Stimulated activated CD8-positive, alpha-beta memory T cell treated with anti-CD3 and anti-CD28 coated beads, Interleukin-2, amount 100 ng/mL, for 1 hour (primary cell): ENCODE measurements at places on chromosomes 7 and 10.

GRCh38 chr7:41156268-41156667 is 546.6 kb downstream of the INHBA start:
- DNase-seq, result no peak

- DNase-seq, result no peak
Observed at GRCh38 chr10:57026307-57026706, 665.2 kb upstream of the ZWINT start.

DNA sequence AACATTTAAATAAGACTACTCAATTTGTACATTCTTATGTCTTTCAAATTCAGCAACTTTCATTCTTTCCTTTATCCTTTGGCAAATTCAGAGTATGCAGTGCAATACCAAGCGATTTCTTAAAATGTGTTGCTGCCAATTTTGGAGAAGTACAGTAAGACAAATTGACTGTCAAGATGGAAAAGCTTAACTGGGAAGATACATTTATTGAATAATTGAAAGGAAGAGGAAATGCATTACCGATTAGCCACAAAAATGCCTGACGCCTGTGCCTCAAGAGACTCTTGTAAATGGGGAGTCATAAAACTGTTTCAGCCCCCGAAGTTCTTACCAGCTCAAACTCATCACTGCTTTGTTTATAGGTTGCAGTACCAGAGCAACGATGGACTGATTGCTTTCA is 373.3 kb upstream of the GALNT17 start:
- DNase-seq, result no peak

DNA sequence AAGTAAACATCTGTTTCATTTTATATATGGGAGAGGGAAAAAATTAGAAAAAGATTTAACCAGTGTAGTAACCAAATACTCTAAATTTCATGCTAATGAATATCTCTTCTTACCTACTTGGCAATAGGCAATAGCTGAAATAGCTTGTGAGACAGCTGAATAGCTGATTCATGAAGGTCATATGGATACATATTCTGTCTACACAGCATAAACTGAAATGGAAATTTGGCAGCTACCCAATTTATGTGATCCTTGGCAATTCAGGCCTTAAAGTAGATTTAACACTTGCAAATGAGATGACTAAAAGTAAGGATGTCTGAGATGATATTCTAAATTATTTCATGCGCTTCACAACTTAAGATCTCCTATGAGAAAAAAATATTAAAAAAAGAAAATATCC is 261.2 kb upstream of the SEMA3A start:
- DNase-seq, result no peak

- no peak for DNase-seq
Observed at GRCh38 chr10:27258838-27259812, 18.5 kb upstream of the ACBD5 start.

- no peak for DNase-seq
Observed at GRCh38 chr7:22647451-22648257, 79.3 kb upstream of the IL6 start.

- DNase-seq, result no peak
Observed at GRCh38 chr7:1769286-1770200, 99.5 kb downstream of the ELFN1 start.

DNA sequence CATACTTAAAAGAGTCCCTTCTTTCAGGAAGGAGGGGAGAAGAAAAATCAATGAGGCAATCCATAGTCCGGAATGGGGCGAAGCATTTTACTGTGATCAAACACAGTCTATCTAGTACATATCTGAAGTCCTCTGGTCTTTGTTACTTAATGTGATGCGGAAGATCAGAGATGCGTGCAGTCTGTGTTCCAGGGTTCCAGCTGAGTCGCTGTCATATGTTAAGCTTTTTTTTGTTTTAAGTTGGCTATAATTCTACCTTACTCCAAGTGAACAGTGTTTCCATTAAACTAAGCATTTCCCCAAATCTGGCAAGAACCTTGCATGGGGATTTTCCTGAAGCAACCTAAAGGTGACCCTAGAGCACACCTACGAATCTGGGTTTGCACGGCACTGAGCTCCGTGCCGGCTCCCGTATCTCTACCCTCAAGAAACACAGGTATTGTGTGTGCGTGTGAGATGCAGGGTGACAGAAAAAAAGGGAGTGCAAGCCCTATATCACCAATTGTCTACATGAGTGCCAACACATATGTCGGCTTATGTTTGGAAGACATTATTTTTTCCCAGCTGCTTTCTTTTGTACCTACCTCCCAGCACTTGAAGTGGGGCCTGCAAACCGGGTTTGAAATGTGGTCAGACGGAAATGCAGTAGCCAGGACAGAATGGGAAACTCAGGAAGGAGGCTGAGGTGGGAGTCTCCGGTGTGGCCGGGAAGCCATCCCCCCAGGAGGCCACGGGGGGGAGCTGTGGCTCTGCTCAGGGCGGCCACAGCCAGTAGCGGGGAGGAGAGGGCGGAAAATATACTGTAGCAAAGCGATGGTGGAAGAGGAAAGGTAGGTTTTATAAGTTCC is 435.8 kb upstream of the MGMT start:
- DNase-seq, result no peak

DNA sequence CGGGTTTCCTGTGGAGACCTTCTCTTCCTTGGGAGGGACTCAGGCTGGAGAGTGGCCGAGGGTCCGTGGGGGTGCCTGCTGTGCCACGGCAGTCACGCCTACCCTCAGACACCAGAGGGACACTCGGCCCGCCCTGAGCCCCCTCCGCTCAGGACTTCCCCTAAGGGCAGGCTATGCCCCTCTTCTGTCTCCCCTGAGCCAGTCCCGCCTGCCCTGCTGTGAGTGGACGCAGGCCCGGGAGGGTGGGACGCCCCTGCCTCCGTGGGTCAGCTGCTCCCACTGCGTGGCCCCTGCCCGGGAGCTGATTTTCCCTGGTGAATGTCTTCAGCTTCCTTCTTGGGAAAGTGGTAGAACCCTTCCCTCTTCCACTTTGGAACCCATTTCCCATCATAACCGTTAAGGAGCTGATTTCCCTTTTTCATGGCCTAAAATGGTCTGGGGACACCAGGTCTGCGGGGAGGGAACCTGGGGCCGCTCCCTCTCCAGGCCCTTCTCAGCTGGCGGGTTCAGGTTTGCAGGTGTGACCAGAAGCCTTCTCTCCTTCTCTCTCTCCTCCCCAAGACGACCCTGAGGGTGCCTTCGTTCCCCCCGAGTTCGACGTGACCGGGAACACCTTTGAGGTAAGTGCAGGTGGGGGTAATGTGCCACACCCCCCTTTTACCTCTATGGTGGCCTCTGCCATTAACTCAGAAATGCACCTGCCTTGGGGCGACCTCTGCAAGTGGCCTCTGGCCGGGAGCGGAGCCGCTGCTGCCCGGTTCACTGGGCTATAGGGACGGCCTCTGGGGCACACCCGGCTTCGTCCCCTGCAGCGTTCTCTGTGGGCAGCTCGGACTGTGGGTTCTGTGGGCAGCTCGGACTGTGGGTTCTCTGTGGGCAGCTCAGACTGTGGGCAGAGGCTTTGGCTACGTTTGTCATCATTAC is 7.9 kb downstream of the KNDC1 start:
- no peak for DNase-seq

- no peak for DNase-seq
Observed at GRCh38 chr10:86128360-86128759, 238.2 kb downstream of the GRID1 start.

DNA sequence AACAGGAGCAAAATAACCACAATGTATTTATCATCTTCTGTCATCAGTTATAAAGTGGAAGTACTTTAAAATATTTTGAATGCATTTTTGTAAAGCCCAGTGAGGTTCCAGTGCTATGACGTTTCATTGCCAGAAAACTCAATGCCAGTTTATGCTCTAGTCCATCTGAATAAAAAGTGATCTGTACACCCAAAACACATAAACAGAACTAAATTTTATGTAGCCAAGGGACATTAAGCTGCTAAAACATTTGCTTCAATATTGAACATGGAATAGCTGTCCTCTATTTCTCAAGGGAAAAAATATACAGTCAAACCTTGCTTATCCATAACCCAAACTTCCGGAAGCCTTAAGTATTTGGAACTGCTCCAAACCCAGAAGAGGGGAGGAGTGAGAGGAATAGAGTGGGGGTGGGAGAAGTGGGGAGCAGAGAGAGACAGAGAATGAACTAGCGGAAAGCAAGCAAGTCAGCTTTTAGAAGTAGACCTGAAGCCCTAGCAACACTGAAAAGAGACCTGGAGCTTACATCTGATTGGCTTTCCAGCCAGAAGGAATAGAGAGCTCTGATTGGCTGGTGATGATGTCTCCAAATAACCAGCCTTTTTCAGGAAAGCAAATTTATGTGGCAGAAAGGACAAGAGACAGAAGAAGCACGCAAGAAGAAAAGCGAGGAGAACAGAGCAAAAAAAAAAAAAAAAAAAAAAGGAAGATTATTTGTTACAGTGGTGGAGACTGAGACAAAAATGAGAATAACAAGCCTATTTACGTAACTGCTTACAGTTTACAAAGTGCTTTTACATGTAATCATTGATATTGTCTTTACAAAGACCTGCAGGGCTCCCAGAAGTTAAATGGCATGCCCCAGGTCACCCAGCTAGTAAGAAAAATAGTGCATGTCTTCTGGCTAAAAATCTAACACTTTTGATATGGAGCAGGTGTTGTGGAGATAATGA is 196.0 kb downstream of the RNLS start:
- no peak for DNase-seq

DNA sequence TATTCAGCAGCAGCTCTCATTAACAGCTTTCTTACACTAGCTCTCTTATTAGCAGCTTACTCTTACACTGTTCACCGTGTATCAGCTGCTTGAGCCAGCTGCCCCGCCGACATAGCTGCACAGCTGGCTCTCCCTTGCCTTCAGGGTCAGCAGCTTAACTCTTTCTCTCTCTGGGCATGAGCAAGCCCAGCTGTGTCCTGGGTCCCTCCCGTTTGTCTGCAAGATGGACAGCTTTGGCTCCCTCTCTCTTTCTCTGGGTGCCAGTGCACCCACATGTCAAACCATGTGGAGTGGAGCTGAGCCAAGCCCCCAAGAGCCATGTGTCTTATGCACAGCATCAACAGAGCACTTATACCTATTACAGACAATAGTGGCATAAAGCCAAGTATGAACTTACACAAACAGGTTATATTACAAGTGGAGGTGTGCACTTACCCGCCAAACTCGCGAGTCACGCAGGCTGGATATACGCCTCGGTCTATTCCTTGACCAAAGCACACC is 35.7 kb upstream of the MTPAP start:
- no peak for DNase-seq

DNA sequence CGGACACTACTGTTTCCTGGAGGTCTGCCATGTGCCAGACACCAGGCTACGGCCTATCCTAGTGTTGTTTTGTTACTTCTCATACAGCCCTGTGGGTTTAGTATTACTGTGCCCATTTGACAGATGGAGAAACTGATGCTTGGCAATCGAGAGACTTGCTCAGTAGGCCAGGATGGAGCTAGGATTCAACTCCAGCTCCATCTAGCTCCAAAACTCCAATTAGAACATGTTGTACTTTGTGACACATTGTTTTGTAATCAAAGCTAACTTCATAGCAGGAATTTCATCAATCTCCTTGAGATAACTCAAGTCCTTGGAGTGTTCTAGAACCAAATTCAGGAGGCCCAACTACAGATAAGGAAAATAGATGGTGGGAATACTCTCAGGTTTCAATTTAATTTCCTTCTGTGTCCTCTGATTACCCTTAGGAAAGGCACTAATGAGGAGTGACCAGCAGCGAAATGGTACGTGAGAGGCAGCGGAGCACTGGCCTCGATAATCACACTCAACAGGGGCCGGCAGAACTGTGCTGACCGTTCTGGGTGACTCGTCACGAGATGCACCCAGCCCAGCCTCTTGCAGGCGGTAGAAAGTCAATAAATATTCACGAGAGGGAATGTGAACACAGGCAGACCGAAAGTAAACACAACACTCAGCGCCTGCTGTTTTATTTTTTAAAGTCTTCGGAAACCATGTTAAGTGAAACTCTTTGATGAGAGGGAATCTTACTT is 269.6 kb upstream of the NEBL start:
- no peak for DNase-seq

- no peak for DNase-seq
Observed at GRCh38 chr7:139426258-139427028, 57.0 kb downstream of the KLRG2 start.

- no peak for DNase-seq
Observed at GRCh38 chr10:72126184-72126871, 38.0 kb upstream of the SPOCK2 start.

GRCh38 chr7:158316466-158317031 is 271.1 kb downstream of the PTPRN2 start:
- DNase-seq, result no peak

GRCh38 chr10:7152982-7153381 is 257.9 kb downstream of the SFMBT2 start:
- DNase-seq, result no peak

- DNase-seq, result no peak
Observed at GRCh38 chr7:150958062-150958552, 20.0 kb downstream of the KCNH2 start.

GRCh38 chr7:131294553-131294952 is 33.1 kb upstream of the MKLN1 start:
- no peak for DNase-seq

GRCh38 chr10:131982185-131982756 is 548 bp upstream of the BNIP3 start:
- DNase-seq, result no peak

DNA sequence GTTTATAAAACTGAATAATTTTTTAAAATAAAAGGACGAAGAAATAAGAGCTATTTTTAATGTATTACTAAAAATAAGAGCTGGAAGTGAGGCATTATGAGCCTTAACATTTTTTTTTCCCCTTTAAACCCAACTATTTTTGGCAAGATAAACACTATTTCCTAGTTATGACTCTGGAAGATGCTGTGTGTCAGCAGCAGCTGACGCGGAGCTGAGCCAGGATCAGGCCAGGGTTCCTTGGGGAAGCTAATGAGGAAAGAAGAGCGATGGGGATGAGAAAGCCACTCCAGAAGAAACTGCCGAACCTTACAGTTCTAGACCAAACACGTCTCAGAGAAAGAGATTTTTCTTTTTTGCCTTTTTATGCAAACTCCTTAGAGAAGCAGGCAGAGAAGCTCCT is 85.9 kb downstream of the USP6NL start:
- DNase-seq, result no peak

- DNase-seq, result no peak
Observed at GRCh38 chr7:2512179-2512661, 7.4 kb upstream of the LFNG start.

- no peak for DNase-seq
Observed at GRCh38 chr10:63173468-63174232, 40.5 kb downstream of the NRBF2 start.

- no peak for DNase-seq
Observed at GRCh38 chr10:79928028-79928583, 20.8 kb downstream of the SFTPD start.

DNA sequence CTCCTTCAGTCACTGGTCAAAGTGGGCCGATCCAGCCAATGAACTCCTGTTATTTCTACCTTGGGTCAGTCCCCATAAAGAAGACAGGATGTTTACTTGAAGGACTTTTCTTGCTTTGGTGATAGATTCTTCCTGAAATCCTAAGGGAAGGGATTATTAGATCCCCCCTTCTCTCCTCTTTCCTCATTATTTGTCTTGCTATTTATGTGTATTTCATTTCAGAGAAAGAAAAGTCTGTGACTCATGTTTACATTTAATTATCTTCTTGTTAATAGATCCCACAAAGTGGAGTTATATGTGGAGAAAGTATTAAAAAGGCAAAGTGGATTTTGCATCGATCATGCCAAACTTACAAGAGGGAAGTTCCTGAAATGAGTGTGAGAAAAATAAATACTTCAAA is 341.5 kb downstream of the PHTF2 start:
- no peak for DNase-seq

GRCh38 chr10:28788762-28789161 is 111.4 kb downstream of the BAMBI start:
- no peak for DNase-seq
